Stomach (tissue), 19 donors: ENCODE measurements at places on chromosomes 3 and 15. TPM values are rescaled to one million over a fixed set of nuclear protein-coding genes. Genes with fewer than 3 reads are reported as not detected.
A peak's percentile ranks its signal among the peaks of the same experiment; 100 is the strongest.

DNA sequence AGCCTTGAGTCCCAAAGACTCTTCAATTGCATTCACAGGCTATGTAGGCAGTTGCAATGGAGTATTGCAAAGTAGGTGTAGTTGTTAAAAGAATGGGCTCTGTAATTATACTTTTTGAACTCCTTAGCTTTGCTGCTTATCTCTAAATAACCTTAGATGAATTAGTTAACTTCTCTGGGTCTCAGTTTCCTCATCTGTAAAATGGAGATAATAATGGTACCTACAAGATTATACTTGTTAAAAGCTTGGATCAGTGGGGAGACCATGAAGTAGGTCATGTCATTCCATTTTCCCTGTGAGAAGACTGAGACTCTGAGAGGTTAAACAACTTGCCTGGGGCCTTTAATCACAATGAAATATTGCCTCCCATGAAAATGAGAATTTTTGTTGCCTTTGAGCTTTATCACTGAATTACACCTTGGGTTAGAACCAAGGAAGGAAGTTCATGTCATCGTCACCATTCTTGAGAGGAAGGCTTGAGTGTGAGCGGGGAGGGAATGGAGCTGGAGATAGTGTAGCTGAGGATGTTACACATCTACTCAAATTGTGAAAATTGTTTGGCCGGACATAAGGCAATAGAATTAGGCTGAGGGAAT, 38.1 kb downstream of the CTDSPL start:
- DNase-seq = no peak

The ERICH6 gene
- polyA plus RNA-seq = not detected

DNA sequence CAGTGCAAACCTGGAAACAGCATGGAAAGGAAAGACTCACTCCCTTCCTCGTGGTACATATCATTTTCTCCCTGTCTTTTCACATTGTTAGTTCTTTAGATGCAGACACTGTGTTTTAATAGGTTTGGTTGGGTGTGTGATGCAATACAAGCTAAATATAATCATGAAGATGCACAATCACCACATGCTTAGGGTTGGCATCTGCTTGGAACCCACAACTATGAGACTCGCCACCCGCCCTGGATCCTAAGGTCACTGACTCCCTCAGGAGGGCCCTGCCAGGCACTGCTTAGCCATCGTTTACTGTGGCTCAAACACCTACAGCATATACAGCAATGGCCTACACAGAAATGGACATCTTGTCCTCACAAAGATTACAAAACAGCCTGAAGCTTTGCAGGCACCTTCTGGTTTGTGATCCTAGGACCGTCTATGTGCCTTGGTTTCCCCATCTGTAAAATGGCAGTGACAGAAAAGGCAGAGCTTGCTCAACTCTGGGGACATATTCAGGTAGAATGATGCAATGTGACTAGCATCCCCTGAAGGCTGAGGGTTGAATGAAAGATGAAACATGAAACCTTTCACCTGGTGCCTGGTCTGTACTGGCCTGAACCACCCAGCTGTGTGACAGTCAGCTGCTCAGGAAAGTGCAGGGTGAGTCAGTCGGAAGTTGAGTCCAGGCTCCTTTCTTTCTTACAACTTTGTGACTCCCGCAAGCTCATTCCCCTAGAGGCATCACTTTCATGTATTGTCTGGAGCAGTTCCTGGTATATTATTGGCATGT, 123.6 kb upstream of the PFN2 start:
- no peak for DNase-seq

GRCh38 chr3:61277411-61277810, 26.2 kb upstream of the FHIT start:
- DNase-seq = no peak

DNA sequence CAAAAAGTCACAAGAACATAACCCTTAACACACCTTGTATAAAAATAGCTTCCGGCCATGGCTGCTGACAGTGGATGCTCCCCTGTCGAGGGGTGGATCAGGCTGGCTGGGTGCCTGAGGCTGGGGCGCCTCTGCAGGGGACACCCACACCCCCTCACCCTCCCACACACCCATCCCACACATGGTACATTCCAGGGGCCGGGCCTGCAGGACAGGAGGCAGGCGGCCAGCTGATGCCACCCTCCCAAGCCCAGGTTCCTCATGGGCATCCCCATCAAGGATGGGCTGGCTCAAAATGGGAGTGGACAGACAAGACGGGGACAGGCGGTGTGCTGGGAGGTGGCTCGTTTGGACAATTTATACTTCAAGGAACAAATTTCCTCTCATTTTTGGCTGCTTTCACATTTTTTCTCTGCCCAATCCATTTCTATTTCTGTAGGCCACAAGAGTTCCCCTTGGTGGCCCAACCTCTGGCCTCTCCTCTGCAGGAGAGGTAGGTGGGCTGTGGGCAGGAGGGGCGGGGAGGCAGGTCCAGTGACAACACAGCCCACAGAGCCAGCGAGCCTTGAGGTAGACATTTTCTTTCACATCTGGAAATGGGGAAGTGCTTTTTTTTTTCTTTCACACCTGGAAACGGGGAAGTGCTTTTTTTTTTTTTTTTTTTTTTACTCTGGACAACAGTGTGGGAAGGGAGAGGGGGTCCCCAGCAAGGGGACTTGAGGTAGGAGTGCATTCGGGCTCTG, 23.3 kb downstream of the RNU5B-1 start:
- DNase-seq = no peak

GRCh38 chr3:42306499-42306898, 40.5 kb upstream of the CCK start:
- DNase-seq = no peak

DNA sequence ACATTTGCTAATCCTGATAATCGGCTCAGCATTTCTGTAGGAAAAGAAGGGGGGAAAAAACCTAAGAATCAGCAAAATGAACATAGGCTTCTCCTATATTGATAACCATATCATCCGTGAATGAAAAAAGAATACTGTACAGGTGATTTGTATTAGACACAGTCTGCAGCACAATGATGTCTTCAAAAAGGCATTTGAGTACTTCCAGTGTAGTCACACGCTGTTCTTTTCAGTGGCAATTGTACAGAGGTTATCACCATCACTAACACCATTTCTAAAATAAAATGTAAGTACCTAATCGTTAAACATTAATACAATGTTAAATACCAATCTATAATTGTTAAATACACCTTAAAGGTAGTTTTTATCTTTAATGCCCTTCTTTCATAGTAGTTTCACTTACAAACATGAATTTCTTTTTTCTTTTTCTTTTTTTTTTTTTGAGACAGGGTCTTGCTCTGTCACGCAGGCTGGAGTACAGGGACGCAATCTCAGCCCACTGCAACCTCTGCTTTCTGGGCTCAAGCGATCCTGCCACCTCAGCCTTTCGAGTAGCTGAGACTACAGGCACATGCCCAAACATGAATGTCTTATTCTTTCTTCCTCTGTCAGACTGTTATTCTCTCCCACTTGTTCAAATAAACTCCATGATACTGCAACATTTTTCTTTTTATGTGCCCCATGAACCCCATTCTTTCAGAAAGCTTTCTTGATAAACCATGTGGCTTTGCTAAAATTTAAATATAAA, 18.4 kb downstream of the GOLGB1 start:
- DNase-seq = no peak

The HRG gene
- polyA plus RNA-seq = not detected

DNA sequence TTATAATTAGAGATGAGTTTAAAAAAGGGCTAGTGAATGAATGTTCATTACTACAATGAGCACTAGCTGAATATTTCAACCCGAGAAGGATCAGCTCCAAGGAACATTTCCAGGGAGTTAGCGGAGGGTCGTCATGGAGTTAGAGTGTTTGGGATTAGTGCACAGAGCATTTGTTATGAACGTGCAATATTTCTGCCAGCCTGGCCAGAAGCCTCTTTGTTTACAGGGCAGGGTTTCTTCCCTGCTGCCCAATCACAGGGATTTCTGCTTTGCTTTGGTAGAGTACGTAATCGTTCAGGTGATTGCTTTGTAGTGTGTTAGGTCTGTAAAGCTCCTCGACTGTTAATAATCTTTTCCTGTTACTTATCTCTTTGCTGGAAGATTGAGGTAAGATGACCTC, 5.9 kb downstream of the CGNL1 start:
- DNase-seq = peak; percentile 58
